Metanephros (tissue), 2 donors: ENCODE measurements at places on chromosomes 5 and 9. TPM values are rescaled to one million over a fixed set of nuclear protein-coding genes. Genes with fewer than 3 reads are reported as not detected.

IFNA13 gene
- not detected for total RNA-seq

NR6A1 gene
- 1.2 TPM for total RNA-seq

GPR150 gene
- not detected for total RNA-seq

MLANA gene
- total RNA-seq, result 0.41 TPM

KCNMB1 gene
- 0.64 TPM for total RNA-seq
